ENCODE measurements at places on chromosomes 16 and 17.

GRCh38 chr16:74625500-74626350, 18.8 kb upstream of the GLG1 start:
- DNase-seq = no peak

DNA sequence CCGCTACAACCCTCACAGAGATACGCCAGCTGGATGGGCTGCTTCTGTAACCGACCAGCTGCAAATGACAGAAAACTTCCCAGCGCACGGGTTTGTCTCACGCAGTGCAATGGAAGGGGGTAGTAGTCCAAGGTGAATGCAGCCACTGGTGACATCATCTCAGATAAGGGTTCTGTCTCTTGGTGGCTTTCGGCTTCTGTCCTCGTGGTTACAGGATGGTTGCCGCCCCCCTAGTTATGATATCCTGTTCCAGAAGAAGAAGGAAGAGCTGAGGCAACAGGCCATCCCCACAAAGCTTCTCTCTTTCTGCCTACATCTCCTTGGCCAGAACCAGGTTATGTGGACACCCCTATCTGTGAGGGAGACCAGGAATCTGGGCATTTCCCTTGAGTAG, 40.3 kb upstream of the BAHCC1 start:
- no peak for DNase-seq

GRCh38 chr17:40017422-40018080, 2.3 kb downstream of the CSF3 start:
- DNase-seq = no peak

- DNase-seq = no peak
These were observed 52.6 kb upstream of the BPTF start for GRCh38 chr17:67772679-67773078.

DNA sequence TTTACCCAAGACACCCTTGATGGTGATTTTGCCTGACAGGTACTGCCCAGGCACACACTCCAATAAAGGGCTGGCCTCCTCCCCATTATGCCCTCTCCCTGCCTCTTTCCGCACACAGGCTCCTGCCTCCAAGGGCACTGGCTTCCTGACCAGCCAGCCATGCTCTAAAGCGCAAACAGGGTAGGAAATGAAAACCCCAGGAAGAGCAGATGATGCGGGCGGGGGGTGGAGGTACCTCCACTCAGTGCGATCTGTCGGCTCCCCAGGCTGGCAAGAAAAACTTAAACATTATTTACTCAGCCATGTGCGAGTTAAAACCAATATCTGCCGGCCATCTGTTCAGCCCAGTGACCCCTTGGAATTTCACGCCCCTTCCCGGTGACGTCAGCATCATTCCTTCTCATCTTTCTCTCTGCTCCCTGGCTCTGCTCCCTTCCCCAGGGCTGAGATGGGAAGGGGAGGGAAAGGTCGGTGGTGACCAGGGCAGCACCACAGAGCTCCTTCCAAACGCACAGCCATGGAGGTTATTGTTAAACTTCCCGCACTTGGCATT, 262.5 kb downstream of the CBLN1 start:
- DNase-seq = peak; percentile 62

DNA sequence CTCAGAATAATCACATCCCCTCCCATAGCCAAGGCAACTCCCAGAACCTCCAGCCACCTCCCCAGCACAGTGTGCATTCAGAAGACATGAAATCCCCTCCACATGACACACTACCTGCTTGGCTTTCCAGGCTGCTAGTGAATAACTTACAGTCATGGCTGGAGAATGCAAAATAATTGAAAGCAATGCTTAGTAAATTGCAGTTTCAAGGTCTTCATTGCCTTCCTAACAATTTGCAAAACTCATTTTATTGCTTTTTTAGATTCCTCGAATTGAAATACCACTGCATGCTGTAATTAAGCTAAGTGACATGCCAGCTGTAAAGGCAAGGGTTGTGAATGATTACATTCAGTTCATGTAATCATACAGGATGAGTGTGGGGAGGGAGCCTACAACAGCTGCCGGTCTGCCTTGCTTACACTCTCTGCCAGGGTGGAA, 29.0 kb upstream of the HOXB13 start:
- DNase-seq = no peak

GRCh38 chr17:69643686-69644085, 229.2 kb downstream of the MAP2K6 start:
- DNase-seq = no peak

DNA sequence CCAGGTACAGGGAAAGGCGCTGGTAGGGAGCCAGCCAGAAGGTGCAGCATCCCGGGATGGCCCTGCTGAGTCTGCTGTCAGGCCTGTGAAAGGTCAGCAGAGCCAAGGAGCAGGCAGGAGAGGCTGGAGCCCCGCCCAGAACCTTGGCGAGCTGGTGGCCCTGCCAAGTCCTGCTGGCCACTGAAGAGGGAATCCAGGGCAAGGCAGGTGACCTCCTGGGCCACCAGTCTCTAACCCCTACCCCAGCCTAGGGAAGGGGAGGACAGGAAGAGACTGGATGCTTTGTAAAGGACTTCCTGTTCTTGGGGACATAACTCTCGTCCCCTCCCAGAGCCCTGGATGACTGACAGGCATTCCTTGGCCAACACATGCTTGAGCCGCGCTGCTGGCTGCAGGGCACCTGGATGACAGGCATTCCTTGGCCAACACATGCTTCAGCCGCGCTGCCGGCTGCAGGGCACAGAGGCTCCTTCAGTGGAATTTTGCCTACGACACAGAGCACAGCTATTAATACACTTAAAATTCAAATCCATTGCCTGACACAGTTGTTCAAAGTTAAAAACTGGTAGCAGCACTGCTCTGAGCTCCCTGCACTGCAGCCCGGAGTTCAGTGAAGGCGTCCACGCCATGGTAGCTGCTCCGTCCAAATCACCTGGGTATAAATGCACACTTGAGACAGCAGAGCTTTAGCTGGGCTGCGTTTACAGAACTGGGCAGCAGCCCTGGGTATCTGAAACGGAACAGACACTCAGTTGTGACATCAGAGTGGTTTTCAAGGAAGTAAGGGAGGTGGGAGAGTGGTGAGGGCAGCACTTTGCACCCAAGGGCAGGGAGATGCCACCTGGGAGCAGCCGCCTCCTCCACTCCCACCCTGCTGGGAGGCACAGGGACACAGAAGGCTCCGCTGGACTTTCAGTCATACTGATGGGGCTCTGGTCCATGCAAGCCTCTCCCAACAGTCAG, 2.0 kb upstream of the BRICD5 start:
- no peak for DNase-seq

- DNase-seq = no peak
These were observed 29.9 kb downstream of the VWA3A start for GRCh38 chr16:22122239-22122638.

GRCh38 chr17:28381141-28381825, 9.8 kb downstream of the SARM1 start:
- no peak for DNase-seq

DNA sequence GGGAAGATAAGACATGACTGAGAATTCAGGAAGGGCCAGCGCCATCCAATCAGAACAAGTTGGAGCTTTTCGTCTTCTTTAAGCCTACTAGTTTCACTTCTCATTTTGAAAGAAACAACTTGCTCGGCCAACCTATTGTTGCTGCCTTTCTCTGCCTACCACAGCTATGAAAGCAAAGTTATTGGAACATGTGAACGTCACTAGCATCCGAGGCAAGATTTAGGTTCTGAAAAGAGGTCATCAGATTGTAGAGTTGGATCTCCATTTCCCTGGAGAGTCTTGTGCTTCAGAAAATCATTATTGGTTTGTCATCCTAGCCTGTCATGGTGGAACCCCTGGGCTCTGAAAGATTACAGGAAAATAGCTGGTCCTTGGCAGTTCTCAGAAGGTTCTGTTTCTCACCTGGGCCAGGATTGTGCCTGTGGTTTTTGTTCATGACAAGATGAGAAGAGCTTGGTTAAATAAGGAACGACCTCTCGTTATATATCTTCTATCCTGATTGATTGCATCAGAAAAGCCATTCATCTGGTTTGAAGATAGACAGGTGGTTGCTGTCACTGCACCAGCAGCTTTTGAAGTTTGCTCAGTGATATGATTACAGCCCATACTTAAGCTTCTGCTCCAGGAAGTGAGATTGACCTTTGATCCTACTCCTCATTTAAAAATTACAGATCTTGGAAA, 25.3 kb downstream of the CDH13 start:
- no peak for DNase-seq

DNA sequence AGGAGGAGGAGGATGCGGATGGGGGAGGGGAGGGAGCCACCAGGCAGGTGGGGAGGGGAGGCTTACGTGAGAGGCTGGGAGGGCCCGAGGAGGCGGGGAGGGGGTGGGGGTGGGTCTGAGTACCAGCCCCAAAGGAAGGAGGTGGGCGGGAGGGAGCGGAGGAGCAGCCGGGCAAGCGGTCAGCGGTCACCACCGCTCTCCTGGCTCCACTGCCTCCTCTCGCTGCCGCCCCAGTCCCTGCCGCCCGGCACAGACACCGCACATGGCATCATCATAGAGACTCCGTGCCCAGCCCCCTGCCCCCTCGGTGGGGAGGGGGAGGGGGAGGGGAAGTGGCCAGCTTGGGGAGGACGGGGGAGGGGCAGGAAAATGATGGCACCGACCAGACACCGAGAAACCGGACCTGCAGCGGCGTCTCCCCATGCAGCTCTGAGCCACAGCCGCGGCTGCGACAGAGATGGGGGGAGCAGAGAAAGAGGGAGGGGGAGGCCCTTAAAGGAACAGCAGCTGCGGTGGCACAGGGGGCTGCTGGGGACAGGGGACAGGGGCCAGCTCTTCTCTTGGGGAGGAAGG, at the start of gene TLCD3B:
TLCD3B (minus strand) TSS at position 431 of the 573 bp plus-strand sequence. CDS start 744 bp downstream, outside the sequence.
- no peak for DNase-seq

DNA sequence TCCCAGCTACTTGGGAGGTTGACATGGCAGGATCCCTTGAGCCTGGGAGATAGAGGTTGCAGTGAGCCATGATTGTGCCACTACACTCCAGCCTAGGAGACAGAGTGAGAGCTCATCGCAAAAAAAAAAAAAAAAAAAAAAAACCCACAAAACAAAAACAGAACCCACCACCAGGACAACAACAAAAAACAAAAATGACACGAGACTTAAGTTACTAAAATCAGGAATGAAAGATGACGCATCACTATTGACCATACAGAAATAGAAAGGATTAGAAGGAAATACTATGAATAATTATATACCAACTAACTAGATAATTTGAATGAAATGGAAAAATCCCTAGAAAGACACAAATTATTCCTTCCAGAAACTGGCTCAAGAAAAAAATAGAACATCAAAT, 432.4 kb upstream of the PMFBP1 start:
- DNase-seq = no peak

DNA sequence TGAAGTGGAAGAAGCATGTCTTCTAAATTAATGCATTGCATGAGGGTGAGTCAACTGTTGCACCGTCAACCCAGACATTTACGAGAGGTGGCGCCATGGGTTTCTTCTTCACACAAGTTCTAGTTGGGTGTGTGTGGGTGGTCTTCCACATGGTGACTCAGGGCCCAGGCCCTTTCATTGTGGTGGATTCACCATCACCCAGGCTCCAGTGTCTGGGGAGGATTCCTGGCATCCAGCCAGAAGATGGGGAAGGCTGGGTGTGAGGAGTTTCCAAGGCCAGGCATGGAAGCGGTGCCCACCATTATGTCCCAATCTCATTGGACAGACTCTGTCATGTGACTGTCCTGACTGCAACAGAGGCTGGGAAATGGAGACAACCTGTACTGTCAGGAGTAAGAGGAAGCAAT, 21.4 kb upstream of the JPH3 start:
- no peak for DNase-seq

GRCh38 chr16:85354686-85355514, 242.6 kb upstream of the CIBAR2 start:
- DNase-seq = no peak

GRCh38 chr17:444879-445454, 92.4 kb upstream of the RPH3AL start:
- DNase-seq = no peak

DNA sequence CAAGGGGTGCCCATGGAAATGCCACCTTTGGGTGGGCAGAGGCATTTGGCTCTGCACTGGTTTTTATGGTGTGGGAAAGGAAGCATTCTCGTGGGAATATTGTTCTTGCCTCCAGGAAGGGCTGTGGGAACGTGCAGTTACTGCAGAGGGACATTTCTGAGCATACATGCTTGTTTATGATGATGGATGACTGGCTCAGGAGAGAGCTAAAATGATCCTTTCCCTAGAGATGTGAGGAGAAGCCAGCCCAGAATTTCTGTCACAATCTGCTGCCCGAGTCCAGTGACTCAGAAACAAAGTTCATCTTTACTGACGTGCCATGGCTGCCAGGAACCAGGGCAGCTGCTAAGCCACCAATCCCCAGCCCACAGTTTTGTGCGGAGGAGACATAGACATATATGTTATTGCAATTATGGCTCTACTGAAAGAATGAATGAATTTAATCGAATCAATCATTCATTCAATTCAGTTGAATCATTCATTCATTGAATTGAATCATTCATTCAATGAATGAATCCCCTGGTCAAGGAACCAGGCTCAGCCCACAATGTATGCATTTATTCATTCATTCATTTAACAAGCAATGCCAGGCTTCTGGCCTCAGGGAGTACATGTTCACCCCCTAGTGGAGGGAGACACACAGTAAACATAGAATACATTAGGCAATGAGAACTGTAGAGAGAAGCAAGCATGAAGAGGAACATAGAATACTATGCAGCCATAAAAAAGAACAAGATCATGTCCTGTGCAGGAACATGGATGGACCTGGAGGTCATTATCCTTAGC, 414.4 kb upstream of the HSBP1 start:
- no peak for DNase-seq

GRCh38 chr17:41010441-41010840, 1.5 kb upstream of the KRTAP3-1 start:
- no peak for DNase-seq

DNA sequence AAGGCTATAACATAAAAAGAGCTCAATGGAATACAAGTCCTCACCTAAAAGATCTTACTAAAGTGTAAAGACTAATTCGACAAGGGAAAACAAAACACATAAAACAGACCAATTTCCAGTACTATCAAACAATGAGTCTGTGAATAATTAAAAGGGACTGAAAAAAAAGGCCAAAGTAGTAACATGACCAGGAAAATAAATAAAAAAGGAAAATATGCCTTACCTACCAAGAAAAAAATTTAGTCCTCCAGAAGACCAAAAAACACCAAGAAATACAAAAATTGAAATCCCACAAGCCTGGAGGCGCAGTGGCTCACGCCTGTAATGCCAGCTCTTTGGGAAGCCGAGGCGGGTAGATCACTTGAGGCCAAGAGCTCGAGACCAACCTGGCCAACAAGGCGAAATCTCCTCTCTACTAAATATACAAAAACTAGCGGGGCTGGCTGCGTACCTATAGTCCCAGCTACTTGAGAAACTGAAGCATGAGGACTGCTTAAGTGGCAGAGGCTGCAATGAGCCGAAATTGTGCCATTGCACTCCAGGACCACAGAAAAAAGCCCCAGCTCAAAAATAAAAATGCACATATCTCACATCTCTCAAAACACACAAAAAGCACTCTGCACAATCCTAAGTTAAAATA, 60.8 kb downstream of the TEX14 start:
- DNase-seq = no peak

- peak; percentile 81 for DNase-seq
These were observed 97.5 kb downstream of the METRNL start for GRCh38 chr17:83176623-83177583.

DNA sequence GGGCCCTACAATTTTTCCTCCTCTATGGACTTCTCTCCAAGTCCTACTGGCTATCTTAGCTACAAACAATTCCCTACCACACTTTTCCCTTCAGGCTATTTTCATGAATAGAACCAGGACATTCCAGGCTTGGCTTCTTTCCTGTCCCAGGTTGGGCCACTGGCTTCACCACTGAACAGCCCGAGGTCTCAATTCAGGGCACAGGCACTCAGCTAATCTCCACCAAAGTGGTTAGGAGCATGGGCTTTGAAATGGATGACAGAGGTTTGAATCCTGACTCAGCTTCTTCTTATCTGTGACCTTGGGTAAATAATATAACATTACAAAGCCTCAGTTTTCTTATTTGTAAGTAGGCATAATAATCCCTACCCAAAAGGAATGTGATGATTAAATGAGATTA, 50.9 kb upstream of the ZNF629 start:
- DNase-seq = no peak

All from vagina (tissue), 2 donors.